ENCODE measurements at places on chromosomes 6 and 20. TPM values are rescaled to one million over a fixed set of nuclear protein-coding genes. Genes with fewer than 3 reads are reported as not detected.

DNA sequence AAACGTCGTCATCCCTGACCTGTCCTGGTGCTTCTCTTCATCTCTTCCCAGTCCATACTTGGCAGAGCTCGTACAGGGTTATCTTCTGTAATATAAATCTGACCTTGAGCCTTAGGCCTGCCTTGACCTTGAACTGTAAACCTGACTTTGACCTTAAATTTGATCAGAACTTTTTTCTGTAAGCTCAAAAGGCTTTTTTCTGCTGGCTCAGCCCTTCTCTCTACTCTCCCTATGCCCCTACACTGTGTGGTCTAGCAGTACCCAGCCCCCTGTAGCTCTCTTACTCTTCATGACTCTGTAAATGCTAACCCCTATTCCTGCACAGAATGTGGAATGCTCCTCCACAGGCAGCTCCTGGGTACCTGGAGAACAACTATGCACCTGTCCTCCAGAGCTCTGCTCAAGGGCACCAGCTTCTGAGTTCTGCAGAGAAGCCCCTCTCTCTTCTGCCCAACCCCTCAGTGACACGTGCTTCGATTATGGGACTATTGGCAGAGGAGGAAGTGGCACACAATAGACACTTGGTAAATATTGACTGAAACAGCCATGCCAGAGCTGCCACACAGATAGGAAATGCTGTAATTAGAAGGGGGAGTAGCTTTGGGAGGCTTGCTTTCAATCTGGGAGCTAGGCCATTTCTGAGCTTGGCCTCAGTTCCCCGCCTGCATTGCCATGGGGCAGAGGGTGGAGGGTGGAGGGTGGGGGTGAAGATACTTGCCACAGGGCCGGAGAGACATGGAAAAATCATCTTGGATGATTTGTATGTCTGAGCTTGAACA lies 15.4 kb downstream of the SNPH start:
- no peak for DNase-seq

GRCh38 chr6:39402239-39402751 lies 79.8 kb upstream of the KCNK16 start:
- no peak for DNase-seq

DNA sequence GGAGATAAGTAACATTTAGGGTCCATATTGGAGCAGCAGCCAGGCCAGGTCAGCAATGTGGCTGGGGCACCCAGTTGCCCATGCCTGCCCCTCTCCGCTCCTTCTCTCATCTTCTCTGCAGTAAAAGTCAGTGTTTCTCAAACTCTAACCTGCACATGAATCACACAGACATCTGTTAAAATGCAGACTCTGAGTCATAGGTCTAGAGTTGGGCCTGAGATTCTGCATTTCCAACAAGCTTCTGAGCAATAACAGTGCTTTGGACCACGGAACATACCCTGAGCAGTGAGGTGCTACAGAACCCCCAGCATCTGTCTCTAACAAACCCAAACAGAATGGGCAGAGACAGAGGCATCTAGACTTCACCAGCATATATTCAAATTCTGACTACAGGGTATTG lies 10.1 kb downstream of the PHF10 start:
- no peak for DNase-seq

- DNase-seq, result no peak
Measured at GRCh38 chr6:133894795-133895358, 6.0 kb downstream of the TCF21 start.

DNA sequence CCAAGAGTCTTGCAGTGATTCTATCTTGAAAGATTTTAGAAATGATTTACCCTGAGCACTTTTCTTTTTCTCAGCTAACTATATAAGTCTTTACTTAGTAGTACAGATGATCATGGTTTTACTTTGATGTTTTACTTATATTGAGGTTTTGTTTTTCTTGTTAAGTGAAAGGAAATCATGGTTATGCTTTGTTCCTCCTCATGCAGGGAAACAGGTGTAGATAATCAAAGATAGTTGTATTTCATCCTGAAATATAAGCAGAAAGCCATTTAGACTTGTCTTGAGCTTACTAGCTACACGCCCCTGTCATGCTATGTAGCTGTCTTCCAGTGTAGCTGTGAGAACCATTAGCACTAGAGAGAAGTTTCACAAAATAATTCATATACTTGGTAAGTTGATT lies 113.9 kb downstream of the HIVEP1 start:
- DNase-seq, result no peak

DNA sequence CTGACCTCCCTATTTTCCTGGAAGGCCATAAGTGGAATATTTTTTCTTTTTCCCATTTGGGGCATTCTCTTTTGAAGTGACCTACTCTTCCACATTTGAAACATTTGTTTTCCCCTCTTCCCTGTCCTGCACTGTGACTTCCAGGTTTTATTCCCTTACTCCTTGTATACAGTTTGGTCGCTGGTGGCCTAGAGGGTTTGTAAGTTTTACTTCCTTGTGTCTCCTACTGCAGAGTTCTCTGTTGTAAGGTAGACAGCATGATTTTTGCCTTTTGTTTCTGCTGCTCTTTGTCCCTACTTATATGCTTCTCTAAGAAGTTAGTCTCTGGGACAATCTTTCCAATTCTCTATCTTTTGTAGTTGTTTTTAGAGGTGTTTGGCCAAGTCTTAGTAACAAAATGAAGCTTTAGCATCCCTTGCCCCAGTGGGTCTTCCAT lies 7.4 kb upstream of the ZNFX1 start:
- DNase-seq, result no peak

- peak; percentile 68 for DNase-seq
Measured at GRCh38 chr20:2873747-2874041, 413 bp downstream of the PTPRA start.

DNA sequence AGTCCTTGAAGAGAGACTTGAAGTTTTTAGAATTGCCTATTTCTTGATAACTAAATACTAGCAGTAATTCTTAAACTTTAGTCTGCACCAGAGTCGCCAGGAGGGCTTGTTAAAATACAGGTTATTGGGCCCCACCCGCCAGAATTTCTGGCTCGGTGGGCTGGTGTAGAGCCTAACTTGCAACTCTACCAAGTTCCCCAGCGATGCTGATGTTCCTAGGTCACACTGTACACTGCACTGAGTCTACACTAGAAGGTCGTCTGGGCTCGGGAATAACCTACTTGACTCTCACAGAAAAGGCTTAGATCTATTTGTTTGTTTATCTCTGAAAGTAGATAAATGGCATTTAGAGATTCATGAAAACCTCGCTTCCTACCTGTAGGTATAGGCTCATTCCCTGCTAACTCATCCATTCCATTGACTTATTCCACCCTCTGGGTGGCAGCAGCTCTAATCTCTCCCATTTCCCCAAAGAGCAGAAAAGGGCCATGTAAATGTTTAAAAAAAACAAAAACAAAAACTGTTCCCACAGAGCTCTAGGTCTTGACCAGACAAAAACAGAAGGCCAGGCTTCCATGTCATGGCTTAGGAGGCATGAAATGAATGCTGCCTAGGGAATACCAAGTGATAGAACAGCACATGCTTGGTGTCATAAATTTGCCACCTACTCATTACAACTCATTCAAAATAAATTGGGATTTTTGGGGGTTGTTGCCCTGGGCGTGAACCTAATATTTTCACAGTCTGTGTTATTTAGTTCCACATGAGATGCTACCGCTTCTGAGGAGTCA lies 292.1 kb downstream of the ADGB start:
- no peak for DNase-seq

DNA sequence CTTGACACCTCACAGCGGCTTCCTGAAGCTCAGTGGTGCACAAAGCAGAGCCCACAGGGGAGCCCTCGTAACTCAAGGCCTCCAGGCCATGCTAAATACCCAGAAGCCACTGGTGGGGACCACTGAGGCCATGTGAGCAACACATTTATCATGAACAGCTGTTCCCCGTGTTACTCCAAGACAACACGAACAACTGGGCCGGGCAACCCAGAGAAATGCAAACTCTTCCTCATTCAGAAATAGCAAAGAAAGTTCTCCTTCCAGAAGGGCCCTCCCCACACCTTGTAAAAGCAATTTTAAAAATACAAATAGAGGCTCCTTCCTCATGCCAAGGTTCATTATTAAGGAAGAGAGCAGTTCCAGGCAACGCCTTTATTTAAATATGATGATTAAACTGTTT lies 36.3 kb upstream of the SLCO4A1 start:
- no peak for DNase-seq

- DNase-seq, result no peak
Measured at GRCh38 chr6:118353564-118353963, 194.5 kb upstream of the PLN start.

GRCh38 chr6:151400473-151400872 lies 9.1 kb upstream of the ZBTB2 start:
- DNase-seq, result peak; percentile 11

DNA sequence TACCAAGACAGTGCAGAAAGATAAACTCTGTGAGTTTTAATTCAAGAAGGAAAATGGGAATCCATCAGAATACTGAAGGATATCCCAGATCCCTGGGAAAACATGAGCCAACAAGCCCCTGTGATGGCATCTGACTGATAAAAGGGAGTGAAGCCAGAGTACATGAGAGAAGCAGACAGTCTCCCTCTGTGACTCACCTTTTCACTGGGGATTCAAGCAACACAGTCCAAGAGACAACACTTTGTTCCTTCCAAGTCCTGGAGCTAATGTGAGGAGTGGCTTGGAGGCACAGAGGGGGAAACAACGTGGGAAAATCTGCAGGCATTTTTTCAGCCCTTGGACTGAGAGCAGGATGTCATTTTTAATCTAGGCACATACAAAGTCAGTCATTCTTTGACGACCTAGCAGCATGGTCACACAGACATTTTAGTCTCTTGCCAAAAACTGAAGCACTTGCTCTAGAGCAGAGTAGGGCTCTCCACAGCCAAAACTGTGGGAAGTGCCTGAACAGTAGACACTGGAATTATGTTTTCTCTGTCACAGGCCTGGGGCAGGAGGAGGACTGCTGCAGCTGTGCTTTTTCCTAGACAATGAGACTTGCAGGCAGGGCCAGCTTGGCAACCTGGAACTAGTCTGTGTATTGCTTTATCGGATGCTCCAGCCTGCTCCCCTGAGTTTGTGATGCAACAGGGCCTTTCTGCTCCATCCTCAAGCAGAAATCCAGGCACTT lies 465.0 kb upstream of the GJE1 start:
- DNase-seq, result no peak

DNA sequence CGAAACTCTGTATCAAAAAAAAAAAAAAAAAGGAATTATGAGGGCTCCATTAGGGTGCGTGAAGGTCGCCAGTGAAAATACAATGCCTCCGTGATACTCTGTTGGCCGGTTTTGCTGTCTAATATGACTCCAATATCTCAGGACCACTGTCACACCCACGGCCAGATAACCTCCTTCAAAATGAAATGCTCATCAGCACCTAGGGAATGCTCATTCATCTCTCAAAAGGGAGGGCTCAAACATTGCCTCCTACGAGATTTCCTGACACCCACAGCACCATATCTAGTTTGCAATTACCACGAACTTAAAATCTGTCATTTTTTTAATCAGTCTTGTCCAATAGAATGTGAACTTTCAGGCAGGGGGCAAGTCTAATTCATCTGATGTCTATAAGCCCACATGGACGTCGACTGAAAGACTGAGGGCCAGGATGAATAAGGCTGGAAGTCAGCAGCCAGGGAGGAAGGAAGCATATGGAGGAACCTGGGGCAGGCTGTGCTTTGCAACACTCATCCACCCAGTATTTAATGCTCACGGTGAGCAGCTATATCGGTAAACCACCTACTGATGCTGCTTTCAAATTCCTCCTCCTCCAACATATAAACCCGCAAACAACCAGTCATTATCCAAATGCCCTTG lies 42.8 kb downstream of the MAP3K5 start:
- DNase-seq, result no peak

DNA sequence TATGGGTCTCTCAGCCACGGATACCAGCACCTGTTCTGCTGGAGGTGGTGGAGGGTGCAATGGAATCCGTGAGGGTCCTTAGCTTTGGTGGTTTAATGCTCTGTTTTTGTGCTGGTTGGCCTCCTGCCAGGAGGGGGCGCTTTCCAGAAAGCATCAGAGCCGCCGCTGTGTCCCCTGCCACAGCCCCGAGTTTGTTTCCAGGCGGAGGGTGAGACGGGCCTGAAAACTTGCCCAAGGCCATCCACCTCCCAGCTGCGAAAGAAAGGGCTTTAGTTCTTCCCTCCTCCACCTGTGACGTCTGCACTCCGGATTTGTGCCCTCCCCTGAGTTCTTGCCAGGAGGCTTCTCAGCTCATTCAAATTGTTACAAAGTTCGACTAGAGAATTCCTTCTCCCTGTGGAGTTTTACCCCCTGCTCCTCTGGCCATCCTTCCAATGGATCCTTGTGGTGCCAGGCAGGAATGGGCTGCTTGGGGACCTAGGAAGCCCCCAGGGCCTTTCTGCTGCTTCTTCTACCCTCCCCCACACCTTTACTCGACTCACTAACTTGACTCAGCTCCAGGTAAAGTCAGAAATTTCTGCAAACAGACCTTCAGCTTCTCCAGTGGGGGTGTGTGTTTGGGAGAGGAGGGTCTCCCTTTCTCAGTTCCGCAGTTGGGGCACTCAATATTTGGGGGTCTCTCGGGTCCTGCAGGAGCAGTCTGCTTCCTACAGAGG lies 873.7 kb downstream of the KIF16B start:
- DNase-seq, result no peak

DNA sequence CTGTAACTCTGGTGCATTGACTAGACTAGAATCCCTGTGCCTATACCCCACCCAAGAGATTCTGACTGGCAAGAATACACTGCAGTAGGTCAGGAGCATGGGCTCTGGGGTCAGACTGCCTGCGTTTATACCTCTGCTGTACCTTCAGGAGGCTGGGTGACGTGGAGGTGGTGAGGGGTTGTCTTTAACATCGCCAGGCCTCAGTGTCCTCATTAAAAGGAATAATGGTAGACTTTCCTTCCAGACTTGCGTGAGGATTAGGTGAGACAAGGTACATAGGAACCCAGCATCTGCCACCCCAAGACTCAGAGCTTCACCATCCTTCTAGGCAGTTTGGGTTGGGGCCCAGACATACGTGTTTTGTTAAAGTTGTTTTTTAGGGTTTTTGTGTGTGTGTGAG lies 44.3 kb downstream of the TM9SF4 start:
- no peak for DNase-seq

- no peak for DNase-seq
Measured at GRCh38 chr6:164195942-164196281, 781.4 kb downstream of the QKI start.

- no peak for DNase-seq
Measured at GRCh38 chr6:80363501-80364122, 257.1 kb downstream of the BCKDHB start.

Gene HIVEP2
- total RNA-seq, result 5.9 TPM

Gene POM121L2
- not detected for total RNA-seq

Gene POU3F2
- not detected for total RNA-seq

Gene NRN1
- 28.1 TPM for total RNA-seq

Gene UBE2C
- 4.2 TPM for total RNA-seq

Gene FIG4
- 12.7 TPM for total RNA-seq

Gene TBX18
- 4.4 TPM for total RNA-seq

Gene SLC22A2
- total RNA-seq, result not detected

Gene REV3L
- 18.8 TPM for total RNA-seq

Data from lung microvascular endothelial cell (primary cell).